SJCRH30 (cell line): ENCODE measurements at places on chromosomes 3 and 15.
A peak's percentile ranks its signal among the peaks of the same experiment; 100 is the strongest.

- DNase-seq: no peak
Observed at GRCh38 chr3:133248389-133248788, 151.5 kb upstream of the BFSP2 start.

DNA sequence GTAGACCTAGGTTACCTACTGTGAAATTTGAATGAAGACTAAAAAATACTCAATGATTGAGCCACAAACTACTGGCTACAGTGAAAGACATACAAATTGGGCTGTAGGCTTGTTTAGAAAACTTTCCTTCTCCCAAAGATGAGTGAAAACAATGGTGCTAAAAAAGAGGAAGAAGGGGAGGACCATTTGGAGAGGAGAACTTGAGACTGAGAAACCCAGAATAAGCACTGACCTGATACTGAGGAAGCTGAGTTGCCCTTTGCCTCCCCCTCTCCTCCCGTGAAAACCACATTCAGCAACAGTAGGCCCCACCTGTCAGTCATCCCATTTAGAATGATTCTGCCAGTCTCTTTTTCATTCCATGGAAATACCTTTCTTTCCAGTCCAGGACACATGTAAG, 484.0 kb upstream of the TGFBR2 start:
- no peak for DNase-seq

DNA sequence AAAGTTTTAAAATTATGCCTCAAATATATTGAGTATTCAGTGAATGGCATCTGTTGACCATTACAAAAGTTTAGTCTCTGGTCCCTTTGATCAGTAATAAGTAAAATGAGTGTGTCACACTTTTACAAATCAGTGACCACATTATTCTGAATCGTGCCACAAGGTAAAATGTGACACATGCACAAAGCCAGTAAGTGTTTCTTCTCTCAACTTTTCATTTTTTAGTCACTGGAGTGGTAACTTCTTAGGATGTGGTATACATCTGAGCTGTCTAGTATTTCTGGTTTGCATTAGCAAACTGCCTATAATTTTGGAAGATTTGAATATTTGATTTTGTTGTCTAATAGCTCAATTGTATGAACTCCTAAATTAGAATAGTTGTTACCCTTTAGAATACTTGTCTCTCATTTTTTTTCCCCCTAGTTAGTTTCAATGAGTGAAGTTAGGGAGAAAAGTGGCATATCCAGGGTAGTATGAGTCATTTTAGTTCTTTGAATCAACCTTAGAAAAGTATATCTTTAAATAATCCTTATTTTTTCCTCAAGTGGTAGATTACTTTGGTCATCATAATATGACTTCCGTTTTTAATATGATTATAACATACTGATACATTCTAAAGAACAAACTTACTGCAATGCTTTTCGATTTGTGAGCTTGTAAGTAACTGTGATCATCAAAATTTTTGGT, 18.1 kb downstream of the DNAJC13 start:
- DNase-seq: no peak

DNA sequence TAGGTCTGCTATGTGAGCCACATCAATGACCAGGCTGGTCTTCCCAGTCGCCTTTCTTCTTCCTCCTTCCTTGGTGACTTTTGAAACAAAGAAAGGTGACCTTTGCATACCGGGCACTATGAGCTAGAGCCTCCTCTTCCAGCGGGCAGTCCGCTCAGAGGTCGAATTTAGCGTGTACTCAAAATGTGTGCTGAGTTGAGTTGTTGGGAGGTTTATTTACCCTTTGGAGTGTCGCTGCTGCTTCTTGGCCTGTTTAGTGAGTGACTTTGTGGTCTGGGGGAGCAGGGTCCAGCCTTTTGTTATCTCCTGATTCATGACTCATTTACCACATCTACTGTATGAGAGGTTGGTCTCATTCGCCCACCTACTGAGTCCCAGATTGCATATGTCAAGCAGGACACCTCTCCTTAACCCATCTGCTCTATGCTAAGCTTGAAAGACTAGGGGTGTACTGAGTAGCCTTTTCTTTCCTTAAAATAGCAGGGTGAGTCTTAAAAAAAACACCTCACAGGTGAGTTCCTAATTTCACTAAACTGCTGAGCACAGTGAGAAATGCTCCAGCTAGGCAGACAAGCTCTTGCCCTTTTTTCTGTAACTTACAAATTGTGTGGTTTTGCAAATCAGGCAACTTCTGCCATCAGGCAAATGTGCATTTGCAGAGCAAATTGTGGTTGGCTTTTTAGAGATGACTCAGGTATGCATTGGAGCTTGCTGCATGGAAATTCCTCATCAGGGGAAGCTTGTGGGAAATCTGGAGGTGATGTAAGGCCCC, 3.2 kb upstream of the SIAH2 start:
- DNase-seq: no peak

GRCh38 chr3:106819440-106819839, 557.8 kb upstream of the CCDC54 start:
- no peak for DNase-seq

DNA sequence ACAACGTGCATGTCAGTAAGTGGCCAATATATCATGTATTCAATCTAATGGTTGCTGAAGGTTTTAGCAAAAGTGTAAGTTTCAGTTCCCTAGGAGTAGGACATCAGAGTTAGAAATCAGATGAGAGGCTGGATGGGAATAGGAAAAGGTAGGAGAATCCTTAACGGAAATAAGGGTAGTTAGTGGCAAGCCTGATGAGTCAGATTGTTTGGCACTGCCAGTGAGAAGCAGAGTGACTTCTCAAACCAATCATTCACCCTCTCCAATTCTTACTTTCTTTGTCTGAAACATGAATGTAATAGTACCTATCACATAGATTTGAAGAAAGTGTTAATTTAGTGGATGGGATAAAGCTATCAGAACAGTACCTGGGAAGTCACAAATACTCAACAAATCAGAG, 894.0 kb downstream of the NTRK3 start:
- DNase-seq: no peak

DNA sequence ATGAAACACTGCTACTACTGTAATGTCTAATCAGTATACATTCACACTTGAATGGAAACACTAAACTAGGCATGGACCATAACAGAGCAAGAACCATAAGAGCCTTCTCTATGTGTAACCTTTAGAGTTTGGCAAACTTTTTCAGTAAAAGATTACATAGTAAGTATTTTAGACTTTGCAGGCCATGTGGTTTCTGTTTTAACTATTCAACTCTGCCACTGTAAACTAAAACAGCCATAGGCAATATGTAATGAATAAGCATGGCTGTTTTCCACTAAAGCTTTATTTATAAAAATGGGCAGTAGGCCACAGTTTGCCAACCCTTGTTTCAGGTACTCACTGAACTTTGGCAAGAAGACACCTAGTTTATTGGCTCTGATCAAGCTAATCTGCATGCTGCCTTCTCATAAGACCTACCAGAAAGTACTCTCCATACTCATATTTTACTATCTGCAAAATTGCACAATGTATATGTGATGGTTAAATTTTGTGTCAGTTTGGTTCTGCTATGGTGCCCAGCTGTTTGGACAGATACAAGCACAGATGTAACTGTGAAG, 46.0 kb downstream of the UACA start:
- no peak for DNase-seq

- peak; percentile 68 for DNase-seq
Observed at GRCh38 chr3:174440253-174440701, 418.9 kb upstream of the NAALADL2 start.

DNA sequence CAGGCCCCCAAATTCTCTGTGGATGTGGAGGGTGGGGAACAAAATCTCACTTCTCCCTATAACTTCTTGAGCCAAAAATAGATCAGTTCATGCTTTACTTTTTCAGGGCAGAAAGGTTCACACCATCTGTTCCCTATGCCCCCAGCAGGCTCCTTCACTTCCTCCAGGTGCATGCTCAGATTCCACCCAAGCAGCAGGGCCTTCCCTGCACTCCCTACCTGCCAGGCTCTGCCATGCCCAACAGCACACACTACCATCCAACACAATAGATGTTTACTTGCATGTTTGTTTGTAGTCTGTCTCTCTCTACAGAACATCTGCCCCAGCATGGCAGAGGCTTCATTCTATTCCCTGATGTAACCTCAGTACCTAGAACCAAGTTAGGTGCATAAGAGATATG, 43.3 kb downstream of the GABRB3 start:
- DNase-seq: no peak

GRCh38 chr15:70478251-70478990, 284.9 kb downstream of the UACA start:
- DNase-seq: no peak

- DNase-seq: no peak
Observed at GRCh38 chr15:29860872-29861271, 38.6 kb upstream of the TJP1 start.

DNA sequence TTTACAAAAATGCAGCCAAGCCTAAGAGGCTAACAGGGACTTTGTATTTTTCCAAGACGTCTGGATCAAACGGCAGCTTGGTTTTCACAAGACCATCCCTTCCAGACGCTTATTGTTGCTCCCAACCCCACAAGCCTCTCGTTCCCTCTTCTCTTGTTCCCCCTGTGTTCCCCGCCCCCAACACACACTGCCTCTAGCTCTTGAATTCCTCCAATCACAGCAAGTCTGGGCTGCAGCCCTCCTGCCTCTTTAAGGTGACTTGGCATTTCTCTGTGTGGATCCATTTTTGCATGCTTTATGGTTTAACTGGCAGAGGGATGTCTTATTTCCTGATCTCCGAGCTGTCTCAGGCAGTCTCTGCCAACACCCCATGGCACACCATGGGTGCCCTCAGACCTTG, 182.2 kb downstream of the ABHD5 start:
- no peak for DNase-seq

- peak; percentile 49 for DNase-seq
Observed at GRCh38 chr3:192892981-192893700, 24.5 kb downstream of the MB21D2 start.

DNA sequence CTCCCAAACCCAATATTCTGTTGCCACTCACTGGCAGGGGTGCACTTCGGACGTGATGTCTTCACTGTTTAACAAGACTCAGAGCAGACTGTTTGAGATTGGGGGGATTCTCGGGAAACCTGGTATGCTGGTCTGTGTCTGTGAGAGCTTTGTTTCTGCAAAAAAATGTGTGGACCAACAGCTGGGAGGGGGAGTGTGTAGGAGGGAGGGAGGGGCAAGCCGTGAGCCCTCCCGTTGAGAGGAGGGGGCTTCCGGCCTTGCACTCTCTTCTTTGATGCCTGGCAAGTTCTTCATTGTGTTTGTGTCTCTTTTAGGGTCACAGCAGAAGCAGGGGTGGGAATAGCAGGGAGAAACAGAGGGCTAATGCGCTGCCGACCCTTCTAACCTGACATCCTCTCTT, 74.9 kb upstream of the NDN start:
- DNase-seq: no peak

DNA sequence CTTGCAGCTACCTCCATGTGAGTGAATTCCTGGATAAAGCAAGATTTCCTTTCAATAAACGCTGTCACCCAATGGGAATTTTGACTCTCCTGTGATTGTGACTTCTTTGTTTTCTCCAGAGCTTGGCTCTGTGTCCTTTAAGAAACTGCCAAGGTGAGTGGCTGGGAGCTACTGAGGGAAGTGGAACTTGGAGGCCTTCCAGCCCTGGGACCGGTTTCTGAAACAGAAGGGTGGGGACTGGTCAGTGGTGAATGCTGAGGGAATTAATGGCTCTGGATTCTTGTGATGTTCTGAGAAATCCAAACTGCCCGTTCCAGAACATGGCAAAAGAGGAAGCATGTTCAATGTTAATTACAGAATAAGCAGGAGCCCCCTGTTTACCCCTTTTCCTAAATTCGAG, 41.1 kb upstream of the MYZAP start:
- DNase-seq: no peak

DNA sequence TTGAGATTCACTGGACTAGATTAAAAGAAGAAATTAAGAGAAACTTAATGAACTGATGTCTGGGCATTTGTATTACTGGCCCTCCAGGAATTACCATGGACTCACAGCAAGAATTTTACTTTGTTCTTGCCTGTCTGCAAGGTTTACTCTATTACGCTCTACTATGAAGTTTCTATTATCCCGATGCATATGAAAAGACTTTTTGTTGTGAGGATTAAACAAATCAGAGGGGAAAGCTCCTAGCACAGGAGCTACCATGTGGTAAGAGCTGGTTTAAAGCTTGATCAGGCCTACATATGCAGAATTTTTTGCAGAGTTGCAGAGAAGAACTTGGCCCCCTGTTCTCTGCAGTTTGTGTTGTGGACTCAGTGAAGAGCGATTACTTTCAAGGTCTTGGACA, 61.7 kb upstream of the PTX3 start:
- no peak for DNase-seq

- peak; percentile 89 for DNase-seq
Observed at GRCh38 chr15:43903864-43904290, 77.1 kb downstream of the WDR76 start.

GRCh38 chr15:69161878-69162213, 1.4 kb downstream of the GLCE start:
- no peak for DNase-seq

DNA sequence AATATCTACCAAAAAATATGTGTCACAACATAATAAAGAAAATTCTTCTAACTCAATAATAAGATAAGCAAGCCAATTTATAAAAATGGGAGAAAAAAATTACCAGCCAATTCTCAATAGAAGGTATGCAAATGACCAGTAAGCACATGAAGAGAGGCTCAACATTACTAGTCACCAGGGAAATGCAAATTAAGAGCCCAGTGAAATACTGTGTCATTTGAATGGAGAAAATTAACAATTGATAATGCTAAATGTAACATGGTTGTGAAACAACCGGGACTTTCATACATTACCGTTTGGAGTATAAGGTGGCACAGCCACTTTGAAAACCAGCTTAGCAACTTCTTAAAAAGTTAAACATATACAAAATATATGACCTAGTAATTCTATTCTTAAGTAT, 460.7 kb downstream of the IGSF11 start:
- no peak for DNase-seq

DNA sequence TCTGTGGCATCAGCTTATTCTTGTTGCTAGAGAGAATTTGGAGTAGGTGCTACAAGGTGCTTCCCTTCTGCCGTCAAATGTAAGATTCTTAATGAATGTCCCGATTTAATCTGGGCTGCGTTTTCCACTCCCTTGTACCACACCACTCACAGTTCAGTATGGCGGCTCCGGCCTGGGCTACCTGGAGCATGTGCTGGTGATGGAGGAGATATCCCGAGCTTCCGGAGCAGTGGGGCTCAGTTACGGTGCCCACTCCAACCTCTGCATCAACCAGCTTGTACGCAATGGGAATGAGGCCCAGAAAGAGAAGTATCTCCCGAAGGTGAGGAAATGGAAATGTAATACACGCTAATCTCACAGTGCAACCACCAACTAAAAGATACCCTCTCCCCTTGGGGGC, 4.9 kb downstream of the IVD start:
- DNase-seq: no peak

GRCh38 chr3:139307601-139308555, 35.9 kb upstream of the MRPS22 start:
- DNase-seq: no peak

- no peak for DNase-seq
Observed at GRCh38 chr3:180882115-180882514, 30.4 kb upstream of the FXR1 start.
